ENCODE measurements at places on chromosomes 1 and 21.

DNA sequence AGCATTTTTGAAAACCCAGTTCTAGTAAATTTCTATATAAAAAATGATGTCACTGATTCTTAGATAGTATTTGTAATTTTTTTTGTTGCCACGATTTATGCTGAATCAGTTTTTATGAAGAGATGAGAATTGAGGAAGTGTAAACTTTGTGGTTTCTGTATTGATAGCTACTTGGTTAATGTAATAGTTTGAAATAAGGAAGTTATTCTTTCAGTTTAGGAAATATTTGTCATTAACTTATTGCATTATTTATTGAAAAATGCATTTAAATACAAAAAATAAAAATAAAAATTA is 97.8 kb downstream of the ZFYVE9 start:
- DNase-seq: no peak

DNA sequence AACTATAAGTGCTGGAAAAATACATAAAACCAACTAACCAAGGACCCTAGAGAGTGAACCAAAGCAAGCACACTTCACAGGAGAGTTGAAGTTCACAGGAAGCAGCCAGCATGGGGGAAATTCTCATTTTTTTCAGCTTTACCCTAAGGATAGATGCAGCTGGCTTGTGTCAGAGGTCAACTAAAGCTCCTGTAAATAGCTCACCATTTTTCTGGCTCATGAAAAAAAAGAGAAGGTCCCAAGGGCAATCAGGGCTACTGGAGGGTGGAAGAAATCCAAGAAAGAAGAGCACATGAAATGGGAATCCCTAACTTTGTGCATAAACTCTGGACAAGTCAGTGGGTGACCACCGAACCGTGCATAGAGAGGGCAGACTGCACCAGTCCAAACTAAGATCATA is 58.3 kb downstream of the KCNJ15 start:
- peak; percentile 78 for DNase-seq

DNA sequence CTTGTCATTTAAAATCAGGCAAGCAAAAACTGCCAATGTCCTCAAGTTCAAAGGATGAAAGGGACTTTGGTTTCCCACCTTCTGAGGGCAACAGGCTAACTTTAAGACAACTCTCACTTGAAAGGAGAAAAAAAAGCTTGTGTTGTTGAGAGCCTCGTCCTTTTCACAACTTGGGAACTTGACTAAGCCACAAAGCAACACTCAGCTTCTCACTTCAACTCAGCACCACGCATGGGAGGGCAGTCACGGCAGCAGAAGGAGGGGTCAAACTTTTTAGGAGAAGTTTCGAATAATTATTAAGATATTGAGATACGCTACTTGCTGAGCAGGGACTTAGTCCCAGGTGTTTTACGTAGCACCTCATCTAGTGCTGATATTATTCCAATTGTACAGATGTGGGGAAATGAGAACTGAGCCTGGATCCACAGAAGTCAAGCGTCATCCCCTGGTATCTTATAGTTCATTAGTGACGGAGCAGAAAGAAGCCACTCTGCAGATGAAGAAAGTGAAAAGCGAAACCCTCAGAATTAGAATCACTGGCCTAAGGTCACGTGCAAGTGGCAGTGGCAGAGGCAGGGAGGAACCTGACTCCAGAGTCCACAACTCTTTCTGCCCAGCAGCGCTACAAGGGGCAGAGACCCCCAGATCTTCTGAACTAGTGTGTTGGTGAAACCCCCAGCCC is 83.6 kb downstream of the JAK1 start:
- DNase-seq: no peak

DNA sequence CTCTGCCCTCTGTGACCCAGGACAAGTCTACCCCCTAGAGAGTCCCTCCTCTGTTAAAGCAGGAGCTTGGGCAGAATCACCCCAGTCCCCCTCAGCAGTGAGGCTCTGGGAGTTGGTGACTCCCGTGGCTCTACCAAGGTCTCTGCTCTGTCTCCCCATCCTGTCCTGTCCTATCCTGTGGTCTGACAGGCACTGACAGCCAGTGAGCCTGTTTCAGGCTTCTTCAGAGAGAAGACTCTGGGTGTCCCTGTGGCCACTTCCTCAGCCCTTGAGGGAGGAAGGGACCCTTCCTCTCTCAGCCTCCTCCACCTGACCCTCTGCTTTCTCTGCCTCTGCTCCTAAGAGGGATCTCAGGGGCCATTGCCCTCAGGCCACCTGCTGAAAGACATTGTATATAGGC is 148.7 kb downstream of the FCRL5 start:
- DNase-seq: no peak

GRCh38 chr1:157163273-157164127 is 25.3 kb upstream of the ETV3 start:
- no peak for DNase-seq

- DNase-seq: no peak
Measured at GRCh38 chr1:49225464-49225863, 448.8 kb upstream of the BEND5 start.

- no peak for DNase-seq
Measured at GRCh38 chr1:42774928-42775526, 8.0 kb downstream of the C1orf50 start.

DNA sequence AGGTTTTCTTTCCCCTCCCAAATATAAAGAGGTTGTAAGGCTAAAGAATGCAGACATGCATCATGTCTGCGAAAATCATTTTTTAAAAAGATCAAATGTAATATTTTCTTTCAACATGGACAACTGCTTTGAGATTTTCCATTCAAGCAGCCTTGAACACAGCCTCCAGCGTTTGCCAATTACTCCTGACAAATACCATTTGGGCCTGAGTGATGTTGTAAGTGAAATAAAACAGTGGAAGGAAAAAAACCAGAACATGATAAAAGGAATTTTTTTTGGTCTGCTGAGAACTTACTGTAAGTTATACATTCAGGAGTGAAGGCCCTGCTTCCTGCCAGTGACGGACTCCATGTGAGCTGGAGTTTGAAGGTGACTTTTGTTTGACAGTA is 37.2 kb downstream of the SETD4 start:
- no peak for DNase-seq

DNA sequence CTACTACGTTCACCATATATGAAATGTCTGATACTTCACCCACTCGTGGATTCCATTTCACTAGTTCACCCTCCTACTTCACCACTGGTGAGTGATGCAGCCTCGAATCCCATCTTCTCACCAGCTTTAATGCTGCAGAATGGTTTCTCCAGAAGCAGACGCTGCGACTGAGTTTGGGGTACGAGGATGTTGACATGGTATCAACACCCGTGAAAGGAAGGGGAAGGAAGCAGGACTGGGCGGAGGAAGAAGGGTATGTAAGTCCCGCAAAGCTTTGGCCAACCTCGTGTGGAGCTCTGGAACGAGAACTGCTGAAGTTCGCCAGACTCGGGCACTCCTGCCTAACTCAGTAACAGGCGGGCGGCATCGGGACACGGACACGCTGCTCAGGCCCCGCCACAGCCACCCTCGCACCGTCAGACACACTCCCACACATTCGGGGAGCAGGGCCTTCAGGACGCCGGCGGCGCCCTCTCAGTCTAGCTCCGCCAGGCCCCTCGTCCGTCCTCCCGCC is 833 bp upstream of the DIP2A start:
- DNase-seq: peak; percentile 8

GRCh38 chr1:152182944-152183361 is 23.9 kb upstream of the RPTN start:
- DNase-seq: peak; percentile 79

DNA sequence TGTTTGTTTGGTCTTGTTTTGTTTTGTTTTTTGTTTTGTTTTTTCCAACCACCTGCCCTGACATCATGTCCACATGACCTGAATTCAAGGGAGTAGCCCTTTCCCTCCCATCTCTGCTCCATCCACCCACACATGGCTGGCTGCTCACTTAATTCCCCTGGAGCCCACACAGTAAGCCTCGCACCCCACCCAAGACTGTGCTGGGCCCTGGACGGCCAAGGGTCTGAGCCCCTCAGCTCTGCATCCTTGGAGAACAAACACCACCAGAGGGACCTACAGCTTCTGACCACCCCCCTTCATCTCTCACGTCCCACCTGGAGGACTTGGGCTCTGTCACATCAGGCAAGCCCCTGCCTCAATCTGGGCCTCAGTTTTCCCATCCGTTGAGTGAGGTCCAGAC is 39.1 kb downstream of the MATN1 start:
- DNase-seq: no peak

GRCh38 chr1:48776393-48777218 is at the start of gene BEND5:
TSS of gene BEND5 (minus strand) at chr1:48776891. CDS start at chr1:48776831, 60 bp downstream.
- peak; percentile 25 for DNase-seq

- peak; percentile 54 for DNase-seq
Measured at GRCh38 chr1:116878804-116879477, 30.8 kb upstream of the PTGFRN start.

DNA sequence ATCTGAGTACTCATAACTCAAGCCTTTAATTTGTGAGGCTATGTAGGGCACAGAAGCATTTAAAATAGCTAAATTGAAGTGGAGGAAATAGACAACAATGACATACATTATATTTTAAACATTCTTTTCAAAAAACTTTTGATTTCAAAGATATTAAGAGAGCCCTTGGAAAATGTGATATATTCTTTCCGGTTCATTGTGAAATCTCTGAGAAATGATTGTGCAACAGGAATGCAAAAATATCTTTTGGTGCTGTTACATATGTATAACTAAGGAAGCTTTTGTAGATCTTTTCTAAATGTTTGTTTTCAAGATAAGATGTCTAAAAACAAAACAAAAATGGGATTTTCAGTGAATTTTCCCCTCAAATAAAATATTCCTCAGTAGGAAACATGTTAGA is 185.2 kb downstream of the LEPR start:
- DNase-seq: no peak

- no peak for DNase-seq
Measured at GRCh38 chr1:92563457-92564216, 76.9 kb upstream of the GFI1 start.

- DNase-seq: no peak
Measured at GRCh38 chr1:216049741-216050430, 373.4 kb downstream of the USH2A start.

- no peak for DNase-seq
Measured at GRCh38 chr1:57013522-57013921, 47.7 kb upstream of the C8B start.

DNA sequence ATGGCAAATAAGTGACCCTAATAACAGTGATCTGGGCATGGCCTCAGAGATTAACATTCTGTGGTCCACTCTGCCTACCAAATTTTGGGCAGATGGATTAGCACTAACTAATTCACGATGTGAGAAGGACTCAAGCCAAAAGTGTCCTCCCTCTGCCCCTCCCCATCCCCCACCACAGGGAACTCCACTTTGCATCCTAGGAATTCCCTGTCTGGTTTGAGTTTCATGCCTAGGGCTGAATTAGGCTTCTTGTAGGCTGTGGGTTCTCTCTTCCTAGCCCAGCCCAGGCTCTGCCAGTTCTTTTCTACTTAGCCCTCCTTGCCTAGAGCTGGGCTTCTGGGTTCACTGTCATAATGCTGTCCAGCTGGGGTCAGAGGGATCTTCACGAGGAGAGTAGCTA is 64.1 kb downstream of the ATP2B4 start:
- no peak for DNase-seq

DNA sequence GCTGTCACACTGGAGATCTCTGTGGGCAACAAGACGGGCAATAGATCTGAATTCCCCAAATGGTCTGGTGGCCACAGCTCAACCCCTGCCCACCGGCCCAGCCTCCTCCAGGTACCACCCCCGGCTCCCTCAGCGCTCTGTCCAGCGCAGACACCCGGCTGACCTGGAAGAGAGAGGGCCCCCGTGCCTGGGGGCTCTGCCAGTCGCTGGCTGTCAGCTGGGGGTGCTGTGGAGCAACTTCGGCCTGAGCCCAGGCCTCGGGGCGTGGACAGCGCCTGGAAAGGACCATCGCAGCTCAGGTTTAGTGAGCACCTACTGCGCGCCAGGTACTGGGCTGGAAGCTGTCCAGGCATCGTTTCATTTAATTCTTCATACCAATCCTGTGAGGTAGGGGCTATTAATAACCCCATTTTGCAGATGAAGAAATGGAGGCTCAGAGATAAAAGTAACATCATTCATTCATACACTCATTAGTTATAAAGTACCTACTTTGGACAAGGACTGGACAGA is 51.0 kb downstream of the AHDC1 start:
- no peak for DNase-seq

GRCh38 chr21:36487641-36488307 is 7.9 kb upstream of the CLDN14 start:
- DNase-seq: no peak

- peak; percentile 56 for DNase-seq
Measured at GRCh38 chr1:38834937-38835827, 24.4 kb downstream of the RRAGC start.

DNA sequence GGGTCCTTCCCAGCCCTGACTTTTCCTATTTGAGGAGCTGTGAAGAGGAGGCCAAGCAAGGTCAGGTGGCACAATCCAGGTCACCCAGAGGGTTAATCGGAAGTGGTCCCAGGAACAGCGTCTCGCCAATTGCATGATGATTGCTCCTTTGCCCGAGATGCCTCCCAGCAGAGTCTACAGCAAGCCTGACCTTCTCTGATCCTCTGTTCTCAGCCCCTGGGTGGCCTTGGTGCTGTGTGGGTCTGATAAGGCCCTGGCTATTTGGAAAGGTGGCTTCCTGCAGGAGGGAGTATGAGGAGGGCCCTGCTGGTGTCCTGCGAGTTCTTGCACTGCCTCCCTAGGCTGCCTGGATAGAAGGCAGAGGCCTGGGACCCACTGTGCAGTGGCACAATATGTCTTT is 116.2 kb downstream of the FOXD2 start:
- no peak for DNase-seq

DNA sequence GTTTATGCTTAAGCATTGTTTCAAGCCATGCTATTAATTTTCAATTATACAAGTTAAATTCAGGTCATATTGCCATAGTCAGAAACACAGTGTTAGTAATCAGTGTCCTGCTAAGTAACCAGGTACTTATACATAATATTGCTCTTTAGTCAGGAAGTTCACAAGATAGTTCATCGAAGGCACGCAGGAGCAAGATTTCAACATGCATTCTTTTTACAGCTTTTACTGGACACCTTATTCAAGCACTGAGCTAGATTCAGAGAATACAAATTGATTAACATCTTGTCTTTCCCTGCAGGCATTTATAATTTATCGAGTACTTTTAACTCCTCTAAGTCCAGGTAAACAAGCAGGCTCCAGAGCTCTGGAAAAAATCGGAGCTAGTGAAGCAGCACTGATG is 202.3 kb upstream of the BRINP3 start:
- DNase-seq: no peak

GRCh38 chr1:247638011-247638410 is 32.6 kb downstream of the OR2G3 start:
- no peak for DNase-seq

DNA sequence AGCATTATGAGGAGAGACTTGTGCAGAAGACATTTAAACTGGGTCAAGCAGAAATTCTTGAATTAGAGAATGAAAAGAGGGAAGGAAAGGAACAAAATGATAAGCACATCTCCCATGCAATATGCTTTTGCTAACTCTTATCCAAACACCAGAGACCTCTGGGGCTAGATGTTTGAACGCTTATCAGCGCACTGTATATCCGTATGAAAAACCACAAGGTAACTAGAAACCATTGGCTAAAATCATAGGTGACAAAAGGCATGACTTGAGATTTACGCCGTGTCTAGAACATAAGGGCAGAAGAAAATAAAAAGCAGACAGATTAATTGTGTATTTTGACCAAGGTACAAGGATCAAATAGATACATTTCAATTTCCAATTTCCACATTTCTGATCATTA is 38.0 kb upstream of the TIAM1 start:
- DNase-seq: no peak

GRCh38 chr1:68976916-68977610 is 480.2 kb upstream of the DEPDC1 start:
- DNase-seq: no peak

Measured in skeletal muscle cell (primary cell).